ENCODE measurements at places on chromosomes 3 and 15. TPM values are rescaled to one million over a fixed set of nuclear protein-coding genes. Genes with fewer than 3 reads are reported as not detected.

The PYGO1 gene
- 15.1 TPM for total RNA-seq

DNA sequence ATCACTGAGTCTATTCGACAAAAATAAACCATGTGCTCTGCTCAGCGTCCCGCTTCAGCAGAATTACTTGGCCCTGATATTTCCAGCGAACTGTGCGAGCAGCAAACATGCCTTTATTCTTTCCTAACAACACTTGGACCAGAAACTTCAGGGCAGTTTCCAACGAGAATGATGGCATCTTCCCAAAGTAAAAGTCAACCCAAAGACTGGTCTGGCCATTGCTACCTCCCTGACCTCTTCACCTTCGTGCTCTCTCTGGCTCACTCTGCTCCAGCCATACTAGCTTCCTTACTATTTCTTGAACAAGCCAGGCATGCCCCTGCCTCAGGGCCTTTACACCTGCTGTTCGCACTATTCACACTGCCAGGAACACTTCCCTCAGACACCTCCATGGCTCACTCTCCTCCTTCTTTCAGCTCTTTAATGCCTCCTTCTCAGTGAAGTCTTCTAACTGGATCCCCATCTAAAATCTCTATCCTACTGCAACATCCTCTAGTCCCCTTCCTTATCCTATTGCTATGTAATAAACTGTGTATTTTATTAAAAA is 6.3 kb downstream of the HOMER2 start:
- DNase-seq, result no peak

DNA sequence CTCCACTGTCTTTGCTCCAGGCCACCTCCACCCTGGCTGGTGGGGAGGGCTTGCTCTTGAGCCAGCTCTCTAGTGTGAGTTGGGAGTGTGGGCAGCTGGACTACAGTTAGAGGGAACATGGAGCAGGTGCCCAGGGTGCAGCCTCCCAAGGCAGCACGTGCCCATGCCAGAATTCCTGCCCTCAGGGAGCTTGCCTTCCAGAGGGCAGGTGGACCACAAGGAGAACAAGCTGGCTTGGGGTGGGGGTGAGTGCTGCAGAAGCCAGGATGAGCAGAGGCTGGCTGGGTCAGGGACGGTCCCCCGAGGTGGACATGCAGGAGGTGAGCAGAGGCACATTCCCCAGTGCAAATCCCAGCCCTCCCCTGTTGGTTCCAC is 89.5 kb downstream of the VGLL4 start:
- no peak for DNase-seq

The MYL3 gene
- 3.3 TPM for total RNA-seq

The SLC38A3 gene
- total RNA-seq, result 2.5 TPM

- DNase-seq, result no peak
Measured at GRCh38 chr3:125959317-125960065, 9.5 kb upstream of the ROPN1B start.

DNA sequence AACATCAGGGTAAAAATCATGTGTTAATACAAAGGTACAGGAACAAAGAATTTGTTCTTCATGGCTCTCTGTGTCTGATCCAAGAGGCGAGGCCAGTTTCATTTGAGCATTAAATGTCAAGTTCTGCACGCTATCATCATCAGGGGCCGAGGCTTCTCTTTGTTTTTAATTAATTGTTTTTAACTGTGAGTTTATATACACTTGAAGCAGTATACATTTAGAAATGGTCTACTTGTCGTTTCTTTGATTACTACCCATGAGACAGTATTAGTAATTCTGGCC is 21.2 kb upstream of the OCA2 start:
- DNase-seq, result no peak

- no peak for DNase-seq
Measured at GRCh38 chr3:105763659-105764036, 105.2 kb downstream of the CBLB start.

DNA sequence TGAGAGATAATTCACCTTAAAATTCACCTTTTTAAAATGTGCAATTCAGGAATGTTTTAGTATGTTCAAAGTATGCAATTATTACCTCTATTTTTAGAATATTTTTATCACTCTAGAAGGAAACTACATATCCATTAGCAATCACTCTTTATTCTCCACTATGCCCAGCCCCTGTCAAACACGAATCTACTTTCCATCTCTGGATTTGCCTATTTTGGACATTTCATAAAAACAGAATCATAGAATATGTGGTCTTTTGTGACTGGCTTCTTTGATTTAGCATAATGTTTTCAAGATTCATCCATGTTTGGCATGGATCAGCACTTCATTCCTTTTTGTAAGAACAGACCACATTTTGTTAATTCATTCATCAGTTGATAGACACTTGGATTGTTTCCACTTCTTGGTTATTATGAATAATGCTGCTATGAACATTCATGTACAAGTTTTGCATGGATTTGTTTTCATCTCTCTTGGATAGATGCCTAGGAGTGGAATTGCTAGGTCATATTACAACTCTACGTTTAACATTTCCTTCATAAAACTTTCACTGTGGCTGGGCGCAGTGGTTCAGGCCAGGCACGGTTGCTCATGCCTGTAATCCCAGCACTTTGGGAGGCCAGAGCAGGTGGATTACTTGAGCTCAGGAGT is 12.7 kb downstream of the HMCES start:
- no peak for DNase-seq

The SCN11A gene
- total RNA-seq, result 0.71 TPM

- DNase-seq, result no peak
Measured at GRCh38 chr3:64972793-64973192, 285.0 kb upstream of the ADAMTS9 start.

- no peak for DNase-seq
Measured at GRCh38 chr3:196499061-196499460, 4.5 kb downstream of the RNF168 start.

- DNase-seq, result no peak
Measured at GRCh38 chr3:72086743-72087087, 301.8 kb upstream of the PROK2 start.

- DNase-seq, result no peak
Measured at GRCh38 chr3:171456765-171457606, 3.2 kb downstream of the TNIK start.

The SV2B gene
- total RNA-seq, result 19.1 TPM

The B3GNT5 gene
- total RNA-seq, result 30.3 TPM

- no peak for DNase-seq
Measured at GRCh38 chr3:59856934-59857460, 807.2 kb upstream of the CFAP20DC start.

The CDC25A gene
- total RNA-seq, result 0.58 TPM

DNA sequence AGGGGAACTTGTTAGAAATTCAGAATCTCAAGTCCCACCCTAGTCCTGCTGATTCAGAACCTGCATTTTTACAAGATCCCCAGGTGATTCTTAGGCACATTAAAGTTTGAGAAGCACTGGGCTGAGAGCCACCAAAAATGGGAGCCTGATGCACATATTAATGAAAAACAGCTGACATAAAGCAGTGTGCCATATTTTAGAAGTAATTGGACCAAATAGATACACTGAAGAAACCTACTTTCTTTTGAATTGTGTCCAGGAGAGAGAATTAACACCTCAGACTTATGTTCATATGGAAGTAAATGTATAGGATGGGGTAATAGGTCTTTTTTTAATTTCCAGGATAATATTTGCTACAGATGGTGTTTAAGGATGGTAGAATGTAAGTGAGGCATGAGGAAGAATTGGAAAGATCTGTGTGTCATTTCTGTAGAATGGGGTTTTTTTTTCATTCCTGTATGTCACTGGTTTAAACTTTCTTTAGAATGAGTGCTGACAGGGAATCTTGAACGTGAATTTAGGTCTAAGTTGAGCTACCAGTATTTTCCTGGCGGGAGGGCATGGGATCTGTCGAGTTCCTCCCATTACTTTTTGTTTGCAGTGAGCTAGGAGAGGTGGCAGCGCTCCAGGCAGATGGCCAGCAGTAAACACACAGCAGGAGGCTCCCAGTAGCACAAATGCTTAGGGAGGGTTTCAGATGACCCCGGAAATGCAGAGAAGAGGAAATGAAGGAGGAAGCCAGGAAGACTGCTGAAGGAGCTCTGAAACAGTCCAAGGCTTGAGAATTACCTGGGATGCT is 185.6 kb downstream of the PLCL2 start:
- DNase-seq, result no peak

- no peak for DNase-seq
Measured at GRCh38 chr15:92981333-92981732, 81.2 kb downstream of the CHD2 start.

GRCh38 chr15:79349525-79349924 is 38.6 kb downstream of the TMED3 start:
- DNase-seq, result no peak

Data from sciatic nerve (tissue), 2 donors.